Stimulated activated CD4-positive, alpha-beta T cell treated with anti-CD3 and anti-CD28 coated beads, Interleukin-1b, Interleukin-23, amount 100 ng/mL, for 1 hour (primary cell): ENCODE measurements at places on chromosomes 13 and 19.

GRCh38 chr13:32124743-32125142 is 93.2 kb downstream of the FRY start:
- DNase-seq, result no peak

GRCh38 chr13:106145997-106146864 is 389.2 kb downstream of the EFNB2 start:
- DNase-seq, result no peak

DNA sequence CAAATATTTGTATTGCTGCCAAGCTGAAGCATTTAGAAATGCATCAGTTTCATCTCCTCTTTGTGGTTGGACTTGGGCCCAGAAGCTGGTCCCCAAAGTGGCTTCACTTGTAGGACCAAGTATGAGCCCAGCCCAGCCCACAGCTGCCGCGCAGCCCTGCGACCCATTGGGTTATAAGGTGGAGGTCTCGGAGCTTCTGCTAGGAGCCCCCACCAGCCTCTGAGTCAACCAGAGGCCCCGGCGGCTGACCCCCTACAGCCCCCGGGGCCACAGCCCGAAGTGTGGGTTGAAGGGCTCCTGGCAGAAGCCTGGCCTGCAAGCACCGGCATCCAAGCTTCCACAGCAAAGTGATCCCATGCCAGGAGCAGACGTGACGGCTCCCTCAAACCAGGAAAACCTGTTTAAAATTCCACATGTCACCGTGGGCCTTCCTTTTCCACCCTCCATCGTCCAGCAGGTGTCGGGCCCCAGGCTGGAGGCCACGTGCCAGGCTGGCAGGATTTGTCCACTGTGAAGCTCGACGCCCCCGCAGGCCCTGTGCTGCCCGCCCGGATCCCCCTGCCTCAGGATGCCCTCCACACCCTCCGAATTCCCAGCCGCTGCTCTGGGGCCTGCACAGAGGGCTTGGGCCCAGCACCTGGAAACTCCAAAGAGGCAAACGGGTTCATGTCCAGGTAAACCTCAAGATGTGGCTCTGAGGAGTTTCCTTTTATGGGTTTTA is 54.7 kb downstream of the C13orf46 start:
- DNase-seq, result no peak

DNA sequence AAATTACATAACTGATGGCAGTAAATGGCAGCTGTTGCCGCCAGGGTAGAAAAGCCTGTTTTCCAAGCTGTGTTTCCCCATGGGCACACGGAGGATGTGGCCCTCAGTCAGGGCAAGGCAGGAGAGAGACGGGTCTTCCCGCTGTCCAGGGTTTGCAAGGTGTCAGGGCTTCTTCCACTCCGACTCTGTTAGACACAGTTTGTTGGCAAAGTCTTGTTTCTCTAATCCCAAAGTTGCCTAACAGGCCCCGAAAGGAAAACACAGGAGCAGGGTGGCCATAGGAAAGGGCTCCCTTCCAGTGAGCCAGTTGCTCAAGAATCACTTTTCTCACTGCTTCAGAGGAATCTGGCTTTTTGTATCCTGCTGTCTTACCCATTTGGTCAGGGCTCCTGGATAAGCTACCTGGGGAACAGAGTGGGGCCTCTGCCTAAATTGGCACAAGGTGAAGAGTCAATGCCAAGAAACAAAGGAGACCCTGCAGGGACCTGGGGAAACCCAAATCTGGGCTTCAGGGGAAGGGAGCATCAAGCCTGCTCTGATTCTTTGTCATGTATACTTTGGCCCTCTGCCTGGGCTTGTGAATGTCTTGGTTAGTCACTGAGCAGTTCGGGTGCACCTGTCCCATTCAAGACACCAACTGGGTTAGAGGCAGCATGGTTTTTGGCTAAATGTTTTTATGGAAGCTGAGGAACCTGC is 29.0 kb upstream of the CXCL17 start:
- DNase-seq, result no peak

- DNase-seq, result no peak
Measured at GRCh38 chr13:110067355-110068175, 239.4 kb downstream of the COL4A1 start.

DNA sequence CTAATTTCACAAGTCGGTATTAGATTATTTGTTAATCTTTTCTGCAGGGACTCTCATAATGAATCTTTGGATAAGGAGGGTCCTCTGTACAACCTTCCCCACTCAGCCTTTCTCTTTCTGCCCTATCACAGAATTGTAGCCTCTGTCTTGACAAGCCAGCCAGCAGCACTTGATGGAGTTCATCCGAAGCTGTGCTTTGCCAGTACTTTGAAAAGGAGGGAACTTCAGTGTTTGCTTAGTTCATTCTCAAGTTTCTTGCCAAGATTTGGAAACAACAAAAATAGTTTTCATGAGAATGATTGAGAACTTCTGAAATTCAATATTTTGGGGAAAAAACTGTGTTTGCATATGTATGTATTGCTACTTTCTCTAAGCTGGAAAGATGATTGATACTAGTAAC is 69.3 kb upstream of the HMGB1 start:
- DNase-seq, result no peak

DNA sequence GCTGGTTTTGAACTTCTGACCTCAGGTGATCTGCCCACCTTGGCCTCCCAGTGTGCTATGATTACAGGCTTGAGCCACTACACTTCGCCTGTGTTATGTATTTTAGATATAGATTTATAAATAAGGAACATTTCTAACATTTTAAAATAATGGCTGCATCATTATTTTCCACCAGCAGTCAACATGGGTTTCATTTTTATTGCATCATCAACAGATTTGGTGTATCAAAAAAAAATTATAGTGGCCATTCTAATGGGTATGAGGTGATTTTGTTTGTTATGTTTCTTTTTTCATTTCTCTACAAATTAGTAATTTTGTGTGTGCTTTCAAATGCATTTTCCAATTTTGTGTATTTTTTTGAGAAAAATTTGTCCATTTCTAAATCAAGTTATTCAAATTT is 16.2 kb upstream of the ZNF93 start:
- no peak for DNase-seq

GRCh38 chr13:71811344-71811743 is 55.7 kb downstream of the DACH1 start:
- no peak for DNase-seq

DNA sequence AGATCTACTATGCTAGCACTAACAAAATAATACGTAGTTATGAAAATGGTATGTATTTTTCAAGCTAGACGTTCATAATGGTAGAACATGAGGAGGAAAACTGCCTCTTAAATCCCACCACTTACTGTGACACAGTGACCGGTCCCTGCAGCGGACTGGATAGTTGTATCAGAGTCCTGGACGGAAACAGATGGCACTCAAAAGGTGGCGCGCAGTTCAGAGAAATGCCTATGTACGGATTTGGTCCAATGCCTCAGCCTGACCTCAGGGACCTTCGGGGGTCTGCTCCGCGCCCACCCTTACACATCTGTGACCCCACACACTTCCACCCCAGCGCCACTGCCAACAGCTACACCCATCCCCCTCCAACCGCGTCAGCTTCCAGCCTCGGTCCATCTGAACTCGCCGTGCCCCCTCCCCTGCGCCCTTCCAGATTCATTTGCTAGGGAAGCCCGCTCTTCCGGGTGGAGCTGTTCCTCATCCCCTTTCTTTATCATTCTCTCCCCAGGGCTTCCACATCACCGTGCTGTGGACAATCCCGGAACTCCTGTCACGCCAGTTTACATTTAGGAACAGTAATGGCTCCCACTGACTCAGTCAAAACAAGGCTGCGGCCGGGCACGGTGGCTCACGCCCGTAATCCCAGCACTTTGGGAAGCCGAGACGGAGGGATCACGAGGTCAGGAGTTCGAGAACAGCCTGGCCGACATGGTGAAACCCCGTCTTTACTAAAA is 792 bp upstream of the LENG8 start:
- DNase-seq, result peak; percentile 27

DNA sequence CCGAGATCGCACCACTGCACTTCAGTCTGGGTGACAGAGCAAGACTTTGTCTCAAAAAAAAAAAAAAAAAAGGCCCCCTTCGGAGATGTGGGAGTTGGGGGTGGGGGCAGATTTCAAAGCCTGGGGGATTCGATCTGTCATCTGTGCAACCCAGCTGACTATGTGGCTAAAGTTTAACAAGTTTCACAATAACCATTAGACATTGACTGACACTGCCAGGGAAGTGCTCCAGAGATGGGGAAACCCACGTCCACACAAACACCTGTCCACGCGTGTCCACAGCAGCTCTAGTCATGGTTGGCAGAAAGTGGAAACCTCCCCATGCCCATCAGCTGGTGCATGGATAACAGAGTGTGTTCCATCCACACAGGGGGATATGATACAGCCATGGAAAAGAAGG is 37.6 kb upstream of the HOMER3 start:
- no peak for DNase-seq

GRCh38 chr13:51364404-51365008 is 25.0 kb downstream of the SERPINE3 start:
- DNase-seq, result no peak

DNA sequence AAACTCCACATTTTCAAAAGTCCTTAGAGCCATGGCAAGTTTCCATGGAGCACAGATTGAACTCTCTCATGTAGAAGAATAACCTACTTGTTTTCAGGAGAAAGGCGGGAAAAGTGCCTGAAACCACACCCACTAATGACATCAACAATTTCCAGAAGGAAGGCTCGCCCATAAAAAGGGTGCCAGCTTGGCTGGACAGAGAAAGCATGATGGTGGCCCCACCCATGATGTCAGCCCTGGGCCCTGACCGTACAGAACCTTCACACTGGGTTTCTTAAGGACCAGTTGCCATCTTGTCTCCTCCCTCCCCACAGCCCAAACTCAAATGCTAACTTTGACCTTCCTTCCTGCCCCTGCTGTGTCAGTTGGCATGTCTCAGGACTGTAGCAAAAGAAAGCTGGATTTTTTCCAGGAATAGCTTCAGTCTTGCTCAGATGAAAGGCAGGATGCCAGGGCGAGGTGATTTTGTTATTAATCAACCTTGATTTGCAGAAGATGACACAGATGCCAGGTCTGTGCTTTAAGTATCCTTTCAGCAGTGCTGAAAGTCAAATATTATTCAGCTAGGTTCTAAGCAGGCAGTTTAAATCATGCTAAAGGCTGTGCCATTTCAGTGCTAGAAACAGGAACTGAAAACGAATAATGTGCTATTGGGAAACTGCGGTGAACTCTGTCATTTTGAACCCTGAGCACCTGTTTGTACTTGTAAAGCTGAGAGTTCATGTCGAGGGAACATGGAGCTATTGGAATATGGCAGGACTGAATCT is 89.5 kb upstream of the RFC3 start:
- DNase-seq, result no peak
